NCI-H187 treated with DMSO at 0.1 percent for 48 hours (cell line): ENCODE measurements at places on chromosomes 1 and 21.
A peak's percentile ranks its signal among the peaks of the same experiment; 100 is the strongest.

GRCh38 chr1:147243841-147244240 is 1.4 kb downstream of the CHD1L start:
- DNase-seq, result no peak

GRCh38 chr1:206451134-206451686 is 19.1 kb upstream of the IKBKE start:
- no peak for DNase-seq

DNA sequence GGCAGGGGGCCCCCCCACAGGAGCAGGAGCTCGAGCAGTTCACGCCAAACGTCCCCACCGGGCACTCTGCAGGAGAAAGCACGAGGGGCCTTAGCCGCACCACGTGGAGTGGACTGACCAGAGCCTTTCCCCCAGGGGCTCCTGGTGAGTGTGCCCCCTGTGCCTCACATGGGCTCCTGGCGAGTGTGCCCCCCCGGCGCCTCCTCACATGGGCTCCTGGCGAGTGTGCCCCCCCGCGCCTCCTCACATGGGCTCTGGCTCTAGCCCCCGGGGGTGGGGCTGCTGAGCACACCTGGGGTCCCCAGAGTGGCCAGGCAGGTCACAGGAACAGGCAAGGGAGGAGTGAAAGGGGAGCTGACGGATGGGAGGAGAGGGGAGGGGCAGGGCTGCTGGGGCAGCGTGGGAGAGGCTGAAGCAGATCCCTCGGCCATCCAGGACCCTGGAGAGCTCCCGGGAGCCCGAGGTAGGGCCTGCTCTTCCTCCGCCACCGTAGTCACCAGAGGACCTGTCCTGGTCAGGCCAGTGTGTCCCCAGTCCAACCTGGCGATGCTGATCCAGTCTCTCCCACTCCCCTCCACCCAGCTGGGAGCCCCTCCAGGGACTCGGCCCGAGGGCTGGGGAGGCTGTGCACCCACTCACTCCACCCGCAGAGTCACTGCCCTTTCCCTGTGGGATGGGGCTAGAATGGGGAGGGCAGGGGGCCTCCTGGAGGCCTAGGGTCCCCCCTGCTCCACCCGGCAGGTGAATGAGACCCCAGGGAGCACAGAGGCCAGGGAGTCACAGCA is 47.6 kb downstream of the ARHGEF16 start:
- no peak for DNase-seq

- DNase-seq, result no peak
Measured at GRCh38 chr1:104780470-104781078, 1030.9 kb downstream of the AMY1C start.

DNA sequence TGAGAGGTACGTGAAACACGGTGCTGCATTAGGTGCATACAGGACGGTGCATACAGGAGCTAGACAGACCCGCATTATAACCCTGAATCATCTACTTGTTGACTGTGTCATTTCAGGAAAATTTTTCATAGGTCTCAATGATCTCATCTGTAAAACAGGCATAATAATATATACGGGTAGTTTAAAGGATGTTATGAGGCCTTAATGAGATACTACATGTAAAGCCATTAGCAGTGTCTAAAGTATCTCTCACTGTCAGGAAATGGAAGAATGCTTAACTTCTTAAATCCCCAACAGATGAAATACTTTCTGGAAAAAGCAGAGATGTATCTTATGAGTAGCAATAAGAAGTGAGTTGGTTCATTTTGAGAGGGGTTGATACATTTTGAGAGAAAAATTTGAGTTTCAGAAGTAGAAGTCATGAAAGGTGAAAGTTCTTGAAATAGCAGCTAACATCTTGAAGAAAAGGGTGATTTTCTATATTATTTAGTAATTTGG is 669.6 kb downstream of the PTPRC start:
- DNase-seq, result no peak

DNA sequence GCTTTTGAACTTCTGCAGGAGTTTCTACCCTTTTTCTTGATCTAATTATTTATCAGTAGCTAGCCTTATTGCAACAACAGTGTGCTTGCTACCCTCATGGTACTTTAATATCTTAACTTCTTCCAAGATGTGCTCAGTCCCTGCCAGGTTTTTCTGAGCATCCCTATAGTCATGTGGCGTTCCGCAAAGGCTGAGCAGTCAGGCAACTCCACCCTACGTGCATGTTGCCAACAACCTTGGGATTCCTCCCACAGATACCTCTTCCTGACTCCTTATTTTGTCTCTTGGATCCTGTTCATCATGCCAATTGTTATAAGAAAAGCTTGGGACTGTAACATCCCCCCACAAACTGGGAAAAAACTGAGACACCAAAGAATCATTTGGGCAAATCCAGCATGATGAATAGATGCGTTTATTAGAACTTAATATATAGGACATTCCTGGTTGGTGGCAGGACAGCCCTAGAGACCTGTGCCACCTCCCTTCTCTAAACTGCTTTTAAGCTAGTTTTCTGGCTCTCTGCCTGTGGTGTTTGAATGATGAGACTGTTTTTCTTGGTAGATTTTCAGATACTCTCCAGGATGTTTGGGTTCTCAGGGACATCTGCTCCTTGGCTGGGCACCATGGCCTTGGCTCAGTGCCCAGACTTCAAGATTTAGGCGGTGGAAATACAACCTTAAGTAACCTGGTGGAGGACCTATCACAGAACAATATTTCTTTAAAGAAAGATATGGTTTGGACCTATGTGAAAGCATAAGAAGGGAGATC is 27.1 kb upstream of the KCTD3 start:
- no peak for DNase-seq

GRCh38 chr1:102365071-102365470 is 368.3 kb upstream of the OLFM3 start:
- no peak for DNase-seq

- no peak for DNase-seq
Measured at GRCh38 chr1:155083865-155084721, 5.5 kb downstream of the EFNA3 start.

GRCh38 chr1:62230718-62231117 is 36.1 kb downstream of the L1TD1 start:
- no peak for DNase-seq

- no peak for DNase-seq
Measured at GRCh38 chr1:234069760-234070159, 165.3 kb downstream of the SLC35F3 start.

- peak; percentile 83 for DNase-seq
Measured at GRCh38 chr1:156583821-156584622, 4.5 kb downstream of the TTC24 start.

DNA sequence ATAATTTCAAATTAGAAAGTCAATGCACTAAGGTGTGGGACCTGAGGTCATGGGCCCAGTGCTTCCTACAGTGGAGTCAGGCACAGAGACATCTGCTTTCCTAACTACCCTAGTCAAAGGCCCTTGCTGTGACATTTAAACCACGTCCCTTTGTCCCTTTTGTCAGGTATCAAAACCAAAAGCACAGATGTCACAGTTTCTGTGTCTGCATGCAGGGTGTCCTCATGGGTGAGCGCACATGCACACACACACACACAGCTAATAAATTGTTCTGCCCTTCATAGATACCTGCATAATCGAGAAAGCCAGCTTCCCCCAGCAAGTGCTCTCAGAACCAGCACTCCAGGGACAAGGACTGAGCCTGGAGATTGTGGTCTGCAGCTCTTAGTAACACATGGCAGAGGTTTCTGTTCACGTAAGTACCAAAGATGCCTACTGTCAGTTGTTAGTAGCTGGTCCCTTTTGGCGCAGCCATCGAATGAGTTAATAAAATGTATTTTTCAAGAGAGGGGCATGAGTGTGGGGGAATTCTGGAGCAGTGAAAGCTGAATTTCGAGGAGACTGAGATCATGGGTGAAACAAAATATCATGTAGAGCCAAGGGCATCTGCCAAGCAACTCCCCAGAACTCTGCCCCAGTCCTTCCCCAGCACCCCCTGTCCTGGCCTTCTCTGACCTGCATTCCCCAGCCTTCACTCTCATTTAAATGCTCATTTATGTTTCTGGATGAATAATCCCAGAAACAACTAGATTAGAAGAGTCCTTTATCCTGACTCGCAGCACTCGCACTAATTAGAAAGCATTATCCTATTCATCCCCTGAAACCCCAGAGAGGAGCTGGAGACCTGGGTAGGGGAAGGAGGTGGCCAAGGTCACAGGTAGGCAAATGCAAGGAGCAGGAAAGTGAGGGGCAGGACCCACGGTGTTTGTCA is 25.5 kb downstream of the TNR start:
- DNase-seq, result peak; percentile 17

GRCh38 chr1:198495631-198496030 is 44.8 kb downstream of the ATP6V1G3 start:
- no peak for DNase-seq

GRCh38 chr1:34369701-34370455 is 193.2 kb downstream of the C1orf94 start:
- DNase-seq, result no peak

DNA sequence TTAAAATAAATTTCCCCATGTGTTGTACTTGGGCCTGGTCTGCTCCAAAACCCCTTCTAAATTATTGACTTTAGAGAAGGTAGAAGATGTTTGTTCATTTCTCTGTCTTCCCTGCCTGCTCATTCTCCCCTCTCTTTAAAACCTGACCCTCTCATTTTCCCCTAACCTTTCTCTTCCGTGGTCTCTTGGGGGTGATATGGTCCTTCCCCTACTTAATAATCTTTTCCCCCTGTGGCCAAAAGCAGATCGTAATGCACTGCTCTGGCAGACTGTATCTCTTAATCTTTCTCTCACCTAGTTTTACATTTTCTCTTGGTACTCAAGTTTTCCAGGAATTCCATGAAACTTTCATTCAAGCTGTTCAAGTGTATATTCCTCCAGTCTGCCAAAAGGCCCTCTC is 301.7 kb downstream of the TTLL7 start:
- no peak for DNase-seq

DNA sequence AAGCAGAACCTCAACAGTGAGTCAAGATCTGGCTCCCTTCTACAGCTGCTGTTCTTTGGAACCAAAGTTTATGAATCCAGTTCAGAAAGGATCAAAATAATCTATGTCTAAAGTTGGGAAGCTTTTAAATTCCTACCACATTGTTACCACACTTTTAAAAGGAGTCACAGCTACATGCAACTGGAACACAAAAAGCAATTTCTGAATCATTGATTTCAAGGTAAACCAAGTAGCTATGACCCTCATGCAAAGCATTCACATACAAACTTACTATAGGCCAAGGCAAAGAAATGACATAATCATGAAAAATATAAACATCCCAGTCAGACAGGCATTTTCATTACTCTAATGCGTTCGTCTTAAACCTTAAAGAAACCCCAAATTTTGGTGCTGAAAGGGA is 3.5 kb downstream of the SIPA1L2 start:
- DNase-seq, result no peak

DNA sequence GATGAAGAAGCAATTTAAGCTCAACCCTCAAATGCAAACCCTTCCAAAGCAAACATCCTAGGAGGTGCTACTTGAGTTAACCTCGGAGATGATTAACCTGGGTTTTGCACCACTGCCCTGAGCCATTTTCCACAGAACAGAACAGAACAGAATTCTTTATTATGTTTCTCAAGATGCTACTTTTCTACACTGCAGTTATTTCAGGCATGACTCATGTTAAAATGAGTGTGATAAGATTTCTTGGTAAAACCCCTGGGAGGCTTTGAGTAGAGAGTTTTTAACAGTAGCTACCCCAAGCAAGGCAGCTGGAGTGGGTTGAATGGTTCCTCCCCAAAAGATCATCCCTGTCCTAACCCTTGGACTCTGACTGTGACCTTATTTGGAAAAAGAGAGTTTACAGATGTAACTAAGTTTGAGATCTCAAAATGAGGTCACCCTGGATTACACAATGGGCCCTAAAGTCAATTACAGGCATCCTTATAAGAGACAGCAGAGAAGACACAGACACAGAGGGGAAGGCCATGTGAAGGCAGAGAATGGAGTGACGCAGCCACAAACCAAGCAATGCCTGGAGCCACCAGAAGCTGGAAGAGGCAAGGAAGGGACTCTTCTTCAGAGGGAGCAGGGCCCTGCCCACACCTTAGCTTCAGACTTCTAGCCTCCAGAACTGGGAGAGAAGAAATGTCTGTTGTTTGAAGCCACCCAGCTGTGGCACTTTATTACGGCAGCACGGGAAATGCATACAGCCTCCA is 153.4 kb downstream of the ETS2 start:
- no peak for DNase-seq

- DNase-seq, result no peak
Measured at GRCh38 chr1:204468206-204468605, 26.4 kb downstream of the PIK3C2B start.

GRCh38 chr1:243230914-243231313 is 24.2 kb downstream of the CEP170 start:
- no peak for DNase-seq

GRCh38 chr1:40690771-40691537 is 550 bp upstream of the NFYC start:
- no peak for DNase-seq

DNA sequence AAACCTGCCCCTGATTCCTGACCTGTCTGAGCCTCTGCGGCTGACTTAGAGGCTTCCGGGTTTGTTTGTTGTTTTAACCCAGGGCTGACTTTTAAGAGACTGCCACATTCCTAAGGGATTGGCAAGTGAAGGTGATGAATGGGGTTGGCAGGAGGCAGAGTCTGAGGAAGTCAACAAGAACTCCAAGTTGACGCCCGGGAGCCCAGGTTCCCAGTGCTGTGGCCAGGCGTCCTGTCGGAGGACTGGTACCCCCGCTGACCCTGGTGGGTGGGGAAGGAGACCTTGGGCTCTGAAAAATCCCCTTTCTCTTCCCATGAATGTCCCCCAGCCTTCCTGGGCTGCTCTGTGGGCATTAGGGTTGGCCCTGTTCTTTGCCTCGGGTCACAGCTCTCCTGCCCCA is 19.7 kb upstream of the EPS8L3 start:
- DNase-seq, result no peak

- DNase-seq, result no peak
Measured at GRCh38 chr1:59731591-59731990, 83.2 kb upstream of the HOOK1 start.

- no peak for DNase-seq
Measured at GRCh38 chr1:58939666-58940370, 156.0 kb upstream of the JUN start.

DNA sequence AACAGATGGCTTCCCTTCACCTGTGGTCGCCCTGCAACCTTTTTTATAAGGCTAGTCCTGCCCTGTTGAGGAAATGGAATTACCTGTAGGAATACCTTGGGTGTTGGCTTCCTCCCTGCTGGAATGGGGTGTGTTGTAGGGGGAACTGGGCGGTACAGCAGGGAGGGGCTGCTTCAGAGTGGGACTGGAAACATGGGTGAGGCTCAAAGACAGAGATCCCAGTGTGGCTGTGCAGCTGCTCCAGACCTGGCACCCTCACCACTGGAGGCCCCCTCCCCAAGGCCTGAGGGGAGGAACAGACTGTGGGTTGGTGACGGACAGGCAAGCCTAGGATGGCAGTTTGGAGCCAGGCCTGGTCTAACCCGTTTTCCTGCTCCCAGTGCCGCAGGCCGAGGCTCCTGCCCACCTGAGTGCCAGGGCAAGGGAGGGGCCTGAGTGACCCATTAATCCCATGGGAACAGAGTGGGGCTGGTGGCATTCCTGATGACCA is 4.5 kb downstream of the EFNA3 start:
- no peak for DNase-seq
